ENCODE measurements at places on chromosomes 4 and X.

DNA sequence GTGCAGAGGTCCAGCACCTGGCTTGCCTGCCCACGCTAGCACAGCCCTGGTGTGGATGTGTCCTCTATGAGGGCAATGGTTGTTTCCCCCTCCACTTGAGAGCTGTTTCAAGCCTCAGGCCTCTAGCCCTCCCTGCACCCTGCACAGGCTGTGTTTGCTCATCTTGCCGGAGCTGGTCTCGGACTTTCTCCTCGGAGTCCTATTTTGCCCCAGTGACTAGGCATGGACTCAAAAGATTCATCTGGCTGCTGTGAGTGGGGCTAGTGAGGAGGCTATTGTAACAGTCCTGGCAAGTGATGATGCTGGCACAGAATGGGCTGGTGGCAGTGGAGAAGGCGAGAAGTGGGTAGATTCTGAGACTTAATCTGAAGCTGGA, 5.8 kb downstream of the FOXP3 start:
- DNase-seq: no peak

GRCh38 chr4:183356173-183356830, 34.1 kb upstream of the CLDN24 start:
- no peak for DNase-seq

GRCh38 chrX:71493111-71493613, 39.7 kb upstream of the OGT start:
- DNase-seq: no peak

DNA sequence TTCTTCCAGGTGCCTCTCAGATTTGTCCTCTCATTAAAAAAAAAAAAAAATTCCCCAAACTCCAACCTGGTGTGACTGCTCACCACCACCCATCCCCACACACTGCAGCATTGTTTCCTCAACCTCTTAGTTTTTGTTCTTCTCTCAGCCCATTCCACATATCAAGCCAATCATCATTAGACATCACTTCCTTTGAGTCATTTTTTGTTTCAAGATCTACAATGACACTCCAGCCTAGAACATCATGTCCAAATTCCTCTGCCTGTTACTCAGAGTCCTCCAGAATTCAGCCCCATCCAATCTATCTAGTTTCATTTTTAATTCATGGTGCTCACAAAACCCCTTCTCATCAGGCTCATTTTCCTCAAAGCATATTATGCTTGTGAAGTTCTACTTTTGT, 262.5 kb upstream of the TEX13A start:
- no peak for DNase-seq

DNA sequence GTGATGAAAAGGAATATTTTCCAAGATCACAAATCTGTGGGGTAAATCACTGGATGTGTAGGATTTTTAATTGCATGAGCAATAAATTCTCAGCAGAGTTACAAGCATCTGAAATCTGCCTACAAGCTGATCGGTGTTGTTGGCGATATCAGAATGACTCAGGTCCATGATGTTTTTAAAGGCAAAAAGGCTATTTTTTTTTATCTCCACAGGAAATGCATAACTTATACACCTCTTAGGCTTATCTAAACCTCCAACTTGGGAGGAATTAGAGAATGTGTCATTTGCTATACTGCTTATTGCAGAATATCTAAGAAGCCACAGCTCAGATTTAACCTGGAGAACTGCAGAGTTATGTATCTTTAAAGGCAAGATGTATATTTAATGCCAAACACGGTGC, 61.6 kb downstream of the KIT start:
- DNase-seq: no peak
